Stomach (tissue), 19 donors: ENCODE measurements at places on chromosomes 12 and 14. TPM values are rescaled to one million over a fixed set of nuclear protein-coding genes. Genes with fewer than 3 reads are reported as not detected.

- H3K4me3 ChIP-seq, result no peak overlapping the region
- peaks cover 9% of the 10 kb centered on the region for H3K36me3 ChIP-seq
- DNase-seq, result no peak
- H3K4me1 ChIP-seq, result no peaks in the 10 kb centered on the region
- H3K27me3 ChIP-seq, result no peaks in the 10 kb centered on the region
- no peak overlapping the region for H3K27ac ChIP-seq
These were observed 18.3 kb downstream of the KICS2 start for GRCh38 chr12:64203775-64204174.

- no peak overlapping the region for H3K4me3 ChIP-seq
- no peaks in the 10 kb centered on the region for H3K27me3 ChIP-seq
- H3K27ac ChIP-seq, result no peak overlapping the region
These were observed 64.7 kb upstream of the GNPNAT1 start for GRCh38 chr14:52856139-52856538.

- no peaks in the 10 kb centered on the region for H3K36me3 ChIP-seq
- H3K4me3 ChIP-seq, result no peak overlapping the region
- no peaks in the 10 kb centered on the region for H3K27me3 ChIP-seq
- H3K4me1 ChIP-seq, result peaks cover 45% of the 10 kb centered on the region
- no peak for DNase-seq
These were observed 23.2 kb downstream of the MAPK1IP1L start for GRCh38 chr14:55074662-55075061.

GRCh38 chr12:462936-463705, 3.4 kb downstream of the B4GALNT3 start:
- peaks cover 66% of the 10 kb centered on the region for H3K4me1 ChIP-seq
- peak; percentile 81 for DNase-seq
- peak overlapping the region; percentile 90 for H3K27ac ChIP-seq

- H3K27ac ChIP-seq, result no peak overlapping the region
- H3K27me3 ChIP-seq, result no peaks in the 10 kb centered on the region
- DNase-seq, result no peak
- no peaks in the 10 kb centered on the region for H3K36me3 ChIP-seq
- no peaks in the 10 kb centered on the region for H3K4me1 ChIP-seq
These were observed 21.9 kb upstream of the PTPRB start for GRCh38 chr12:70659077-70659606.

- H3K27ac ChIP-seq, result no peak overlapping the region
- peaks cover 55% of the 10 kb centered on the region for H3K4me1 ChIP-seq
- DNase-seq, result no peak
- H3K4me3 ChIP-seq, result no peak overlapping the region
- H3K27me3 ChIP-seq, result peaks cover 33% of the 10 kb centered on the region
These were observed 15.2 kb downstream of the OR6S1 start for GRCh38 chr14:20626274-20626673.

DNA sequence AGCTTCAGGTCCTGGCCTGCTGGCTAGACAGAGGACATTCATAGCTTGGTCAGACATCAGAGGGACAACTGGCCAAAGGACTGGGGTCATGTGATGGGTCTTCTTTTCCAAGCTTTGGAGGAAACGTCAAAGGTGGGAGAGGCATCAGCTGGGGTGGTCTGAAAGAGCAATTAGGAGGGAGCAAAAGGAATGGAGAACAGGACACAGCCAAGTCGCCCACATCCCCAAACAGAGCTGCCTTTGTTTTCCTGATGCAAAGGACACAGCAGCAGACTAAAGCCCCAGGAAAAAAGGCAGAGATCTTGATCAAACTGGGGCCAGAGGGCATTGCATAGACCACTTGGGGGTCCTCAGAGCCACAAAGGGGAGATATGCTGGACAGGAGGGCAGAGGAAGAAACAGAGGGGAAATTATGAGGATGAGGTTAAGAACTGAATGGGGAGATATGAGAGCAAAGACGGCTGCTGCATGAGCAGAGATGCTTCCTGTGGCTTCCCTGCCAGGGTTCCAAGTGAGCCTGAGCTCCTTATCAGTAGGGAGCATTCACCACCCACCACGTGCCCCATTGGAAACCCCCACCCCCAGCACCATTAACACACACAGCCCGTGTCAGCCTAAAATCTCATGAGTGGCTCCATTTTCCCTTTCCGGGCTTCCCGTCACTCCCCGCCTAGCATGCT, 62.4 kb downstream of the ANO2 start:
- no peak overlapping the region for H3K4me3 ChIP-seq
- H3K4me1 ChIP-seq, result no peaks in the 10 kb centered on the region
- H3K36me3 ChIP-seq, result no peaks in the 10 kb centered on the region
- no peak overlapping the region for H3K27ac ChIP-seq
- peaks cover 4% of the 10 kb centered on the region for H3K27me3 ChIP-seq
- DNase-seq, result no peak

DNA sequence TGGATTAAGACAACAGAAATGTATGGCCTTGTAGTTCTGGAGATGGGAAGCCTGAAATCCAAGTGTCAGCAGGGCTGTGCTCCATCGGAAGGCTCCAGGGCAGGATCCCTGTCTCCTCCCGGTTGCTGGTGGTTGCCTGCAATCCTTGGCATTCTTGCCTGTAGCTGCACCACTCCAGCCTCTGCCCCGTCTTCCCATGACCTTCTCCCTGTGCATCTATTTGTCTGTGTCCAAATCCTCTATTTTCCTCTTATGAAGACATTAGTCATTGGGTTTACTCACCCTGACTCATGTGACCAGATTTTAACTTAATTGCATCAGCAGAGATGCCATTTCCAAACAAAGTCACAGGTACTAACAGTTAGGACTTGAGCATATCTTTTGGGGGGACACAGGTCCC, 15.1 kb downstream of the TUNAR start:
- no peak overlapping the region for H3K27ac ChIP-seq
- H3K4me1 ChIP-seq, result no peaks in the 10 kb centered on the region
- H3K27me3 ChIP-seq, result peaks cover 45% of the 10 kb centered on the region

GRCh38 chr12:10725003-10725402, 1.9 kb upstream of the YBX3 start:
- H3K4me1 ChIP-seq, result peaks cover 16% of the 10 kb centered on the region
- no peak for DNase-seq
- no peaks in the 10 kb centered on the region for H3K36me3 ChIP-seq
- H3K4me3 ChIP-seq, result no peak overlapping the region

- H3K4me1 ChIP-seq, result peaks cover 72% of the 10 kb centered on the region
- no peaks in the 10 kb centered on the region for H3K27me3 ChIP-seq
- H3K4me3 ChIP-seq, result no peak overlapping the region
These were observed 23.3 kb downstream of the BTBD7 start for GRCh38 chr14:93309427-93309966.

DNA sequence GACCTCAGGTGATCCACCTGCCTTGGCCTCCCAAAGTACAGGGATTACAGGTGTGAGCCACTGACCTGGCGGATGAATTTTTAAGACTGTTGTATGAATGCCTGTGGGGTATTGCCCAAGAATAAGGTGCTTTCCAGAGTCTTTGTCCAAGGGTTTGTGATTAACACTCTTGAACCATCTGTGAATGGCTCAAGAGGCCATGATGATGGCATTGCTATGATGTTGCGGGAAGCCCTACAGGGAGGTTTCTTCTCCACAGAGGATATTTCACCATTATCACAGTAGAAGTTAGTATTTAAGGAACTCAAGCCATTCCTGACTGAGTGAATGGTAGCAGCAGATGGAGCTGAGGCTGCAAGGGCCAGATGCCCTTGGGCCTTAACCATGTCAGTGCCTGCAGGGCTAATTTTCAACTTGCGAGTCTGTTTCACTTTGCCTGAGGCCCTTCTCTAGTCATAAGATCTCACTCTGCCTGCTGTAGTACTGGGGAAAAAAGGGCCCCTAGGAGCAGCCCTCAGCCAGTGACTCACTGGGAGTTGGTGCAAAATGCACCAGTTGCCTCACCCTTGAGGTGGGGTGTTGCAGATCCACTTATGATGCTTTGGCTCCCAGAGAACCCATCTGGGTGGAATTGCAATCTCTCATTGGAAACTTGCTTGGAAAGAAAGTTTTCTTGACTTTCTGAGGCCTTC, 108.6 kb upstream of the FLRT2 start:
- H3K4me1 ChIP-seq, result no peaks in the 10 kb centered on the region
- H3K4me3 ChIP-seq, result no peak overlapping the region

GRCh38 chr14:25003537-25003936, 46.4 kb downstream of the STXBP6 start:
- no peaks in the 10 kb centered on the region for H3K27me3 ChIP-seq
- H3K4me3 ChIP-seq, result no peak overlapping the region
- no peaks in the 10 kb centered on the region for H3K36me3 ChIP-seq
- DNase-seq, result no peak
- H3K4me1 ChIP-seq, result no peaks in the 10 kb centered on the region
- no peak overlapping the region for H3K27ac ChIP-seq

DNA sequence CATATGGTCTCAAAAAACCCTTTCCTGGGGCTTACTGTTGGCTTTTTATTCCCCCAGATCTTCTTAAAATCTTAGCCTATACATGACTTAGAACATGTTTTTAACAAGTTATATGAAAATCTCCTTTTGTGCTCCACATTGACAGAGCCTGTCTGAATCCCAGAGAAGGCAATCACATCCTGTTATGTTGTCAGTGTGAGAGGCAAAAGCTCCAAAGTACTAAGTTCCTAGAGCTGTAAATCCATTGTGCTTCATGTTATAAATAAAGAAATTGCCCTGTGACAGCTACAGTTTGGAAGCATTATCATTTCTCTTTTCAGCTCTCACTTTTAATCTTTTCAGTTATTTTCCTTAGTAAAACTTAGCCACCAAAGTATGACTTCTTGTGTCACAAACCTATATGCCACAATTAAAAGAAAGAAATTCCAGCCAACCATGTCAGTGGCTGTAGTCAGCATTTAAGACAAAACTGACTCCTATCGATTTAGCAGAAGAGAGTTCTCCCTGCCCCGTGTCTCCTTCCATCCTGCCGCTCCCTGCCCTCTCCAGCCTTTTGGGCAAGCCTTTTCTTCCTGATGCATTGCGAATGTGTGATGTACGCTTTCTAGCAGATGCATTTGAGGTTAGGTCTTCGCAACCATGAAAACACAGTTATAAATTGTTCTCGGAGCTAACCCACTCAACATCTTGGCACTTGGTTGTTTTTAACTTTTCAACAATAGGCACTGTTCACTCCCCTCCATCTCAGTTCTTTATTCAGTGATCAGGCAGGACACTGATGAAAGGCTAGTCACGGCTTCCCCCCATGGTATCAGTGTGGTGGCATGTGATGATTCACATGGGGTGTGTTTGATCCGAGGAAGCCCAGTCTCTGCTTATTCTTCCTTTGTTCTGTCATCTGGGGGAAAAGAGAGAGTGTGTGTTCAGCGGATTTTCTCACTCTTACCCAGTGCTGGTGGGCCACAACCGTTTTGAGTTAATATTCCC, 143.5 kb downstream of the SSPN start:
- H3K4me1 ChIP-seq, result no peaks in the 10 kb centered on the region
- H3K27me3 ChIP-seq, result no peaks in the 10 kb centered on the region
- no peak overlapping the region for H3K4me3 ChIP-seq
- no peak overlapping the region for H3K27ac ChIP-seq
- H3K36me3 ChIP-seq, result peaks cover 17% of the 10 kb centered on the region

- no peak overlapping the region for H3K4me3 ChIP-seq
- H3K4me1 ChIP-seq, result no peaks in the 10 kb centered on the region
- no peak overlapping the region for H3K27ac ChIP-seq
- no peaks in the 10 kb centered on the region for H3K27me3 ChIP-seq
- H3K36me3 ChIP-seq, result peaks cover 99% of the 10 kb centered on the region
- DNase-seq, result no peak
These were observed 58.6 kb downstream of the ANKRD9 start for GRCh38 chr14:102451064-102451352.

- no peak overlapping the region for H3K4me3 ChIP-seq
- DNase-seq, result peak; percentile 27
- H3K36me3 ChIP-seq, result peaks cover 36% of the 10 kb centered on the region
- no peaks in the 10 kb centered on the region for H3K4me1 ChIP-seq
These were observed 36.6 kb downstream of the DCAF4 start for GRCh38 chr14:72962829-72963312.

DNA sequence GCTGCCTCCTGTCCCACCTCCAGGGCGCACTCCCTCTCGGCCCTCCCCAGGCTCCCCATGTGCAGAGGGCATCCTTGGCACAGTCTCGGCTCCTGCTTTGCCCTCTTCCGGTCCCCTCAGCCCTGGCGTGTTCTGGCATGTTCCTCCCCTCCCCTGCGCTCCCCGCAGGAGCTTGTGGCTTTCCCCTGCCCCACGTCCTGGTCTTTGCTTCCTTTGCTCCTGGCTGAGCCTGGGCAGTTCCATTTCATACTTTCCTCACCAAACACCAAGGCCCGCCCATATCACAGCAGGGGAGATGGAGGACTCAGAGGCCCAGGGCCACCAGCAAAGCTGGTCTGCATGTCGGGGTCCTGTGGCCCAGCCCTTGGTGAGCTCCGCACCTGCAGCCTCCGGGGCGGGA, 56.0 kb downstream of the FBRSL1 start:
- no peaks in the 10 kb centered on the region for H3K27me3 ChIP-seq
- H3K4me3 ChIP-seq, result no peak overlapping the region
- no peak for DNase-seq
- H3K36me3 ChIP-seq, result peaks cover 34% of the 10 kb centered on the region

DNA sequence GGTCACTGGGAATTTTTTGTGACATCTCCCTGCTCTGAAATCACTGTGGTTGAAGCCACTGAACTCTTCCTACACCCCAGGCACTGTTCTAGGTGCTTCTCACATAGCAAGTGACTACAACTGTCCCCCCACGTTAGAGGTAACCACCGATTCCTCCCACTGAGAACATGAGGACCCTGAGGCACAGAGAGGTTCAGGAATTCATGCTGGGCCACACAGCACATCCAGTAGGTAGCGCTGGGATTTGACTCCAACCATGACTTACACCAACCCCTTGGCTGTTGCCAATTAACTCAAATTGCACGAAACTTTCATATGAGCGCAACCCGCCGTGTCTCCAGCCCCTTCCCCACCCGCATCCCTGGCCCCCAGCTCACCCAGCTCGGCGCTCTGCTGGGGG, 105.2 kb downstream of the RFLNA start:
- DNase-seq, result no peak
- H3K27me3 ChIP-seq, result no peaks in the 10 kb centered on the region
- H3K36me3 ChIP-seq, result peaks cover 79% of the 10 kb centered on the region
- H3K4me3 ChIP-seq, result no peak overlapping the region

- no peak for DNase-seq
- H3K27me3 ChIP-seq, result no peaks in the 10 kb centered on the region
- H3K27ac ChIP-seq, result no peak overlapping the region
- no peaks in the 10 kb centered on the region for H3K4me1 ChIP-seq
- no peaks in the 10 kb centered on the region for H3K36me3 ChIP-seq
These were observed 163.4 kb downstream of the OTOGL start for GRCh38 chr12:80262771-80263170.

GRCh38 chr14:89164168-89165073, 252.6 kb downstream of the FOXN3 start:
- DNase-seq, result no peak
- no peaks in the 10 kb centered on the region for H3K27me3 ChIP-seq
- H3K27ac ChIP-seq, result no peak overlapping the region
- H3K4me3 ChIP-seq, result peak overlapping the region; percentile 14
- peaks cover 23% of the 10 kb centered on the region for H3K4me1 ChIP-seq

The TEX22 gene
- total RNA-seq, result not detected

The LLPH gene
- total RNA-seq, result 11.9 TPM

The LRRC74A gene
- not detected for total RNA-seq

The KLHL33 gene
- total RNA-seq, result 0.37 TPM

The PIANP gene
- total RNA-seq, result not detected

The KRT81 gene
- not detected for total RNA-seq

The PTGER2 gene
- 20.4 TPM for total RNA-seq

The KRT7 gene
- total RNA-seq, result not detected

The TRPV4 gene
- total RNA-seq, result 1.0 TPM

The KRT71 gene
- not detected for total RNA-seq

The PIWIL1 gene
- total RNA-seq, result not detected

The POLE gene
- total RNA-seq, result 40.8 TPM

The CHPT1 gene
- 618 TPM for total RNA-seq

The CPNE6 gene
- not detected for total RNA-seq

The PIK3C2G gene
- 191 TPM for total RNA-seq
